ENCODE measurements at places on chromosomes 2 and 18.

DNA sequence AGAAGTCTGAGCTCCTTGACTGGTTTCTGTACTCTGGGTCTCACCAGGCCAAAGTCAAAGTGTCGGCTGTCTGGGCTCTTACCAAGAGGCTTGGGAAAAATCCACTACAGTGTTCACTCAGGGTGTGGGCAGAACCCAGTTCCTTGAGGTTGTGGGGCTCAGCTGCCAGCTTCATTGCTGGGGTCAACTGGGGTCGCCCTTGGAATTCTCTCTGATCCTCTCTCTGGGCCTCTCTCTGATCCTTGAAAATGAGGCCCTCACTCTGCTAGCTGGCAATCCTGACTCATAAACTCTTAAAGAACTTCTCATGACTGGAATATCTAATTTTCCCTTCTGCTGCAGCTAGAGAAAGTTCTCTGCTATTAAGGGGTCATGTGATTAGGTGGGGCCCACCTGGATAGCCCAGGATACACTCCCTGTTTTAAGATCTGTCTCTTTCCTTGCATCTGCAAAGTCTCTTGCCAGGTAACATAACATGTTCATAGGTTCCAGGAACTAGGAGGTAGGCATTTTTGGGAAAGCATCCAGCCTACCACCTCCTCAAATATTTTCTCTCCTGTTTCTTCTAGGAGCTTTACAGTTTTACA, 66.3 kb downstream of the SP110 start:
- no peak for DNase-seq

DNA sequence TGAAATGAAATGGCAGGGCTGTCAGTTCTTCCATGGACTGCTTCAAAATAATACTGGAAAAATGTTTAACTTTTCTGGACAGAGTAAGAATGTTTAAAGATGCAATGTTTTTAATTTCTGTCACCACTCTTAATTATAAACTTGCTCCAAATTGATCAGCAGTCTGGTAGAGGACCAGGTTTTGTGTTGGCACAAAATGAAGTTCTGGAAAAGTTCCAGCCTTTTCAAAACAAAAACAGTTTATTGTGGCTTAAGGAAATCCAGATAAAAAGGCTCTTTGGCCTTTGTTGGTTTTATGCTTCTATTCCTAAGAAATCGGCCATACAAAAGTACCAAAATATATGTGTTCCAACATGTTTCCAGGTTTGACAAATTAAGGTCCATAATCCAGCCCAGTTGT, 48.8 kb downstream of the PTRHD1 start:
- DNase-seq, result no peak

- no peak for DNase-seq
These were observed 12.9 kb downstream of the PLEKHM3 start for GRCh38 chr2:208012449-208012848.

DNA sequence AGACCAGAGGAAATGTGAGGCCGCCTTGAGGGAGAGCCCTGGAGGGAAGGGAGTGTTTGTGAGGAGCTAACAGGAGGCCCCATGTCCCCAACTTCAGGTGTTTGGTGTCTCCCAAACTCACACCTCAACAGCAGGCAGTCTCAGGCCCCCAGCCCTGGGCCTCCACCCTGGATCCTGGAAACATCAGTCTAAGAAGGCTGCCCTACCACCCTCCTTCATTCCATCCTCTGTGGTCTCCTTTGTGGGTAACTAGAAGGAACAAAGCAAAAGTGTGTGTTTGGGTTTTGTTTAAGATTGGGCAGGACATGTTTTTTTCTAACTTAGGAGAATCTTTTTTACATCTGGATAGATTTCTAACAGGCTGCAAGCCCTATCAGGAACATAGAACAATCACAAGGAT, 404.3 kb downstream of the BCL11A start:
- DNase-seq, result no peak

- DNase-seq, result no peak
These were observed 905.3 kb upstream of the VRK2 start for GRCh38 chr2:57141269-57141668.

DNA sequence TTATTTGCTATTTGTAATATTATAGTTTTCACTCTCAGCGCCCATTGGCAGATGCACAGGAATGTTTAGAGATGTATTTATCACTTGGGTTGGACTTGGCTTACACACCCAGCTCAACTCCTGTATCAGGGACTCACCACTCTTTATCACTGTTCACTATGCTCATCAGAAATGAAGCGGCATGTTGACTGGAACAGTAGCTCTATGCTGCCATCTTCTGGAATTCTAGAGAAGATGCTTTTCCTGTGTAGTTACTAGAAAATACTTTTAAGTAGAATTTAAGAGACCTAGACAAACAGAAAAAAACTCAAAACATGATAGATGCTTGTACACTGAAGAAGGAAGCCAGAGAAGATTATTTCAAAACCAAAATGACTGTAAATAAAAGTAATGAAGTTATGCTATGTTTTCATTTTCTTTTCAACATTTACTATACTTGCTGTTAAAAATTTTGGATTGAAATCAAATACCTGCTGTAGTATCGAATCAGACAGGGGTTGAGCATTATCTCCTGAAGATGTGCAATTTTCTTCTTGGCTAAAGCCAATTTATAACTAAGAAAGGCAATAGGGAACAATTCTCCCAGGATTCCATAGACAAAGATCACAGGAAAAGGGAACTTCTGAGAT, 47.4 kb upstream of the NXPH2 start:
- peak; percentile 10 for DNase-seq

All from SW 1271 (cell line).